ENCODE measurements at places on chromosomes 13 and 19.

GRCh38 chr13:26017196-26017921, 34.5 kb downstream of the SHISA2 start:
- DNase-seq, result no peak

GRCh38 chr19:10122045-10122444, 2.3 kb upstream of the EIF3G start:
- DNase-seq, result no peak

- no peak for DNase-seq
Observed at GRCh38 chr13:87536899-87537298, 134.3 kb upstream of the SLITRK5 start.

- DNase-seq, result no peak
Observed at GRCh38 chr13:105773863-105774538, 761.5 kb downstream of the EFNB2 start.

- no peak for DNase-seq
Observed at GRCh38 chr13:110262508-110263291, 44.3 kb downstream of the COL4A1 start.

DNA sequence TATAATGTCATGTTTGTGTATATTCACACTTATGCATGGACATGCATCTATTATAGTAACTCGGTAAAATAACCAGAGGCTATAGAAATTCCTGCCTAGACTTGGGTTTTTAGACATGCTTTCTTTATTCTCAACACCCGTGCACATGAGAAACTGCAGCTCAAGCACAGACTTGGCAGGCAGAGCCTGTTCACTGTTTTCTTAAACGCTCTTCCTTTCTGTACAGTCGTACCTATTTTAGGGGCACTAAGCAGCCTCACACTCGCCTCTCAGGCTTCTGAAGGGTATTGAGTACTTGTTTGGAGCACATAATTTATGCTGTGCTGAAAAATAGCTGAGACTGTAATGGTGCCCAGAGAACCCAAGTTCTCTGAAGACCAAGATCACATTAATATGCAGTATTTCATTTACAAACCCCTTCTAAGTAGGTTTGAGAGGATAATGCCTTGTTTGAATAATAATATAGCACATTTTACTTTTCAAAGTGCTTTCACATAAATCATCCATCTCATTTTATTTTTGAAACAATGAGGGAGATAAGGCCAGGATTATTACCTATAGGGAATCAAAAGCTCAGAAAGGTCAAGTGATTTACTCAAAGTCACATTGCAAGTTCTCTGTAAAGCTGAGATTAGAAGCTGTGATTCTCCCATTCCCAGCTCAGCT, 429.9 kb downstream of the SPRY2 start:
- no peak for DNase-seq

DNA sequence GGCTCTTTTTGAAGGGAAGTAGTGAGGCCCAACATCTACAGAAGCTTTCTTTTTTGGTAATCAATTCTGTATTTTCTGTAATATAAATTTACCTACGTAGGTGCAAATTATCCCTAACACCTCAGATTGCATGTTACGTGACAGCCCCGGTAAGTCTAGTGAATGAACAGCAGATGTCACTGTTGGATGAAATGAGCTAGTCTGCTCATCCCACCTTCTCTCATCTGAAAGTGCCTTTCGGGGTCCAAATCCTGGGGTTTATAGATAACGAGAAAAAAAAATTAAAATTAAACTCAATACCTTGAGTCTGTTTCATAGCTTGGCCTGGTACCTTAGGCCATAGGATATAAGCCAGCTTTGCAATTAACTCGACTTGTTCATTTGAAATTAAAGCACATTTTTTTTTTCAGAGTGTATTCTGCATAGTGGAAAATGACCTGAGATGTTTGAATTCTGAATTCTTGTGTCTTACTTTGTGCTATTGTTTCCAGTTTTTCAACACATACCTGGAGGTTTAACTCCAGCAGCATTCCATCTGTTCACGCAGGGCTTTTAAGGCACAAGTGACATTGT, 548.2 kb downstream of the GPC5 start:
- no peak for DNase-seq

- DNase-seq, result peak; percentile 39
Observed at GRCh38 chr19:29421196-29421545, 104.6 kb upstream of the VSTM2B start.

DNA sequence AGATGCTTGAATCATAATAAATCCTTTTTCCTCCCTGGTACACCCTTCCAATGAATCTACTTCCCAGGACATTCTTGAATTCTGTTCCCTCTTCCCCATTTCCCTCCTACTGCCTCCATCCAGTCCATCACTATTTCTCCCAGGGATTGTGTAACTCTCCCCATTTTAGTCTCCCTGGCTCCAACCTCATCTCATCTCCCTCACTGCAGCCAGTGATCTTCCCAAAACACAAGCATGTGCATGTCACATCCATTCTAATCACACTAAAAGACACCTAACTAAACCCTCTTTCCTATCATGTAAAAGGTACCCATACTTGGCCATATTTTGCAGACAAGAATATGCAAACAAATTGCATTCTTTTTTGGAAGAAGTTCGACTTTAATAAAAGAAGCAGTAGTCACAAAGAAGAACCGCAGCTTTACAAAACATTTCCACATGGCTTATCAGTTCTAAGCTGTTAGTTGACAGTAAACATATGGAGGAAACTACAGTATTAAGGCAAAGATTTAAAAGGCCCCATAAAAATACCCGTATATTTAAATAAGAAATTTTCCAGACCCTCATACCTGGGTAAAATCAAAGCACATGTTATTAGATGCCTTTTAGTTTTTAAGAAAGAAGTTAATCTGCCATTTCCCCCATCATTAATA, 111.0 kb downstream of the KCTD12 start:
- no peak for DNase-seq

- no peak for DNase-seq
Observed at GRCh38 chr19:19468424-19469050, 46.8 kb downstream of the TSSK6 start.

GRCh38 chr19:49924004-49924880, 4.8 kb upstream of the ATF5 start:
- DNase-seq, result no peak

DNA sequence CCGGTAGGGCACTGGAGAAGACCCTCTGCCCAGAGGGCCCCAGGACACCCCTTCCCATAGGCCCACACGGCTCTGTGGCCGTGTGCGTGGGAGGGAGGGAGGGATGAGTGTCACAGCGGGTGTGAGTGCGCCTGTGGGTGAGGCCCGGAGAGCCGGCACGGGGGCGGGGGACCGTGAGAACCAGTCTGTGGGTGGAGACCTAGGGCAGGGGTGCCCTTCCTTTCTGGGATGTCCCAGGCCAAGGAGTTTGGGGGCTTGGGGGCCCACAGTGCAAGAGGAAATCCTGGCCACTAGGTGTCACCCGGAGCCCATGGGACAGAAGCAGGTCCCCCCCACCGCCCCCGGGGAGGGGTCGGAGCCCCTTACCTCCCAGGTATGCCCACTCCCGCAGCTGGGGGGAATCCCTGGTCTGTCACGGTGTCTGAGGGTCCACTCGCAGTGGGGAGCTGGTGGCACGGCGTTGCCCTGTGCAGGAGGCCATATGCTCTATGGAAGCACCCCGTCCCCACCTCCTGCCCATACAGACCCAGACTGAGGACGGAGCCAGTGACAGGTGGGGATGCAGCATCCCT, 16.0 kb upstream of the SLC7A10 start:
- DNase-seq, result no peak

GRCh38 chr19:27793128-27793643, 1419.8 kb downstream of the UQCRFS1 start:
- DNase-seq, result peak; percentile 54

DNA sequence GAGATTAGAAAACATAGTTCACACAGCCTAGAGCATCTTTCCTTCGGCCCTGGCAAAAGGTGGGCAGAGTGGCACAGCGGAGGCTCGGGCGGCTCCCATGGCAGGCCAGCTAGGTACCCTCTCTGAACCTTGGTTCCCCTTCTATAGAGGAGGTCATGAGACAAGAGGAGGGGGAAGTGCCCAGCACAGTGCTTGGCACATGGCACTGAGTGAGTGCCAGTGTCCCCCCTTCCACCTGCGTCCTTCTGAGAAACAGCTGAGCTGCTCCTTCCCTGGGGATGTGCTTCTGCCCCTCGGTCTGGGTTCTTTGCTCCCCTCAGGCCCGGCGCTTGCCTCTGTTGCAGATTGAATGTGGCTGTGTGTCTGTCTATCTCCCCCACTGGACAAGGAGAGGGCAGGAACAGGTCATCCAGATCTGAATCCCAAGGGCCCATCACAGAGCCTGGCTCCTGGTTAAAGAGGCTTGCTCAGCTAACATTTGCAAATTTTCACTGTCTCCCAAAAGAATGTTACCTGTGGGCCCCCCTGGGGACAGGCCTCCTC, 165.6 kb downstream of the USP12 start:
- no peak for DNase-seq
